ENCODE measurements at places on chromosomes 1 and 21. TPM values are rescaled to one million over a fixed set of nuclear protein-coding genes. Genes with fewer than 3 reads are reported as not detected.

Gene WNT3A
- not detected for total RNA-seq

Gene CNIH3
- 1.6 TPM for total RNA-seq

DNA sequence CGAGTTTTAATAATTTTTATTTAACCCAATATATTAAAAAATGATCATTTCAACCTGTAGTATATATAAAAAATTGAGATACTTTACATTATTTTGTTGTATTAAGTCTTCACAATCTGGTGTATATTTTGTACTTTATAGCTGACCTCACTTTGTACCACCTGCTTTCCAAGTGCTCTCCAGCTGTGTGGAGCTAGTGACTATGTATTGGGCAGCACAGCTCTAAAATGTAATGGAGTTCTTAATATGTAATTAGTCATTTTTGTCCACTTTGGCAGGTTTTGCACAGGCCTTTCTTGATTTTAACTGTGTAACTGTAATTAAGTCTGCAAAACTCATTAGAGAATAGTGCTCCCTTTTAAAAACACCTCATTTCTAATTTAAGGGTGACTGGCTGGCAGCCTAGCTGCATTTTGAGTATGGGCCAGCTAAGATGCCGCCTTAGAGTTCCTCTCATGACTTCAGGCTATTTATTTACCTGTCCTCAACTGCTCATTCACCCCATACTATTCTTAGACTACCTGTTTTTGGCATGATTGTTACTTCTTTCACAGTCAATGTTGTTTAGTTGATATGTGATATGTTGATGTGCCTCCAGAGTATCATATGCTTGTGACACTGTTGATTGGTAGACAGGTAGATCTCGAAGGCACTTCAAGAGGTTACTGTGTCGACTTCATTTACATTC, 43.2 kb downstream of the ZYG11B start:
- DNase-seq = no peak

GRCh38 chr1:160053548-160054365, 16.2 kb downstream of the KCNJ10 start:
- DNase-seq = no peak

DNA sequence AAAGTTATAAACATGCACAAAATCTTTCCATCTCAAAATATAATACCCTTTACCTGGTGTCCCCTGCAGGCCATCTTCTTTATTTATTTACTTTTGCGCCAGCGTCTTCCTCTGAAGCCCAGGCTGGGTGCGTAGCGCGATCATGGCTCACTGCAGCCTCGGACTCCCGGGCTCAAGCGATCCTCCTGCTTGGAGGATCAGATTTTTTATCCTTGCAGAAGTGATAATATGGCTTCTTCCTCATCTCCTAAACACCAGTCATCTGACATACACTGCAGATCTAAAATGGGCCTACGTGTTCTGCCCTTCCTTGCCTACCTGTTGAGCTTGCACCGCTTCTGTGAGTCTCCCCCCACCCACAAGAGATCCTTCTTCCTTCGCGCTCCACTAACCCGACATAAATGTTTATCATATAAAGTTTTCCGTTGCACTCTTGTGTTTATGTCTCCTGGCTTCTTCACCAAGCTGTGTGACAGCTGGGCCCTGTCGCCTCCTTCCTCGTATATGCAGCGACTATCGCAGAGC, 506 bp upstream of the SRP9 start:
- DNase-seq = no peak

- peak; percentile 83 for DNase-seq
Observed at GRCh38 chr1:193115629-193116227, 6.1 kb upstream of the CDC73 start.

All from MG63 (cell line).